Activated T-helper 9 cell treated with anti-CD3 and anti-CD28 coated beads, Interleukin-2, amount 50 U/mL, for 16 hours (primary cell): ENCODE measurements at places on chromosomes 11 and 22.

GRCh38 chr22:28674121-28674563 lies 5.5 kb downstream of the TTC28 start:
- no peak for DNase-seq

DNA sequence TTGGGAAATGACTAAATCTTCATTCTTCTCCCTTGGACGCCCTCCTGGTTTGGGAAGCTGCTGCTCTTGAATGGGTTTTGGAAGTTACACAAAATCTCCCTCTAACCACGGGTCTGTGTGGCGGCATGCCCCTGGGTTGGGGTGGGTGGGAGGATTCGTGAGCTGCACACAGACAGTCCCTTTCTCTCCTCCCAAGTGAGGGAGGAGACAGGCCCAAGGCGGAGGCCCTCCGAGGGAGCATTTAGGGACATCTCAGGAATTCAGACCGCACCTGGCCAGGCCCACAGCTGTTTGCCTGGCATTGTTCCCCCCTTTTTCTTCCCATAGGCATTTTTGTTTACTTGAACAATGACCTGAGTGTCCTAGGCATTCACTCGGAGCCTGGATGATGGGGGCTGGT lies 94.1 kb downstream of the MPPED1 start:
- DNase-seq, result no peak

DNA sequence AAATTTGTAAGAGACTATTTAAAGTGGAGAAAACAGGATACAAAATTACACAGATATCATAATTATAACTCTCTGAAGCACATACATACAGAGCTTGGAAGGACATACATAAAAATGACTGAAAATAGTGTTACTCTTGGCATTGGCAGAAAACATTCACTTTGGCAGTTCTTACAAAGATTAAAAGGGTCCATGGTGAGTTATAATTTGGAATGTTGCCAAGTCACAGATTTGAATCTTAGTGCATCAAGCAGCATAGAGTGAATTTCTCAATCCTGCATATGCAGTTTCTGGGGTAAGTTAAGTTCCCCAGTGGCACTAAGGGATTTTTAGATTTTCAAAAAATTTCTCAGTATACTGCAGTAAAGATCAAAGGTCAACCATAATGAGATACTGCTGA lies 115.9 kb downstream of the CCDC81 start:
- no peak for DNase-seq

DNA sequence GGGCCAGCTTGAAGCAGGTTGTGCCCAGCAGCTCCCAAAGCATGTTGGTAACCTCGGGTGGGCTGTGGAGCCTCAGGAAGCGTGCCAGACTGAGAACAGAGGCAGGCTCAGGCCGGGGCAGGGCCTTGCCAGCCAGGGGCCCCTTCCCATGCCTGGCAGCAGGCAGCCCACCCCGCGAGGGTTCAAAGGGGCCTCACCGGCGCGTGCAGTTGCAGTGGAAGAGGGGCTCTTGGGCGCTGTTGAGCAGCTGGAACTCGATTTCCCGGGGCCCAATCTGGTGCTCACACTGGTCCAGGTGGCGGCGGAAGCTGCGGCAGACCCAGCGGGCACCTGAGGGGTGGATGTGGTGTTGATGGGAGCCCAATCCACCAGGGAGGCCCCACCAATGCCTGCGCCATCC lies 3.6 kb downstream of the PLA2G3 start:
- DNase-seq, result no peak
